ENCODE measurements at places on chromosomes 12 and 14. TPM values are rescaled to one million over a fixed set of nuclear protein-coding genes. Genes with fewer than 3 reads are reported as not detected.

Gene ARHGAP9
- 4.3 TPM for total RNA-seq

Gene MAP1LC3B2
- total RNA-seq = not detected

Gene PLCZ1
- total RNA-seq = not detected

Gene C3AR1
- total RNA-seq = 2.3 TPM

Gene KRT78
- total RNA-seq = not detected

Gene NRIP2
- total RNA-seq = 0.15 TPM

Gene MMP19
- total RNA-seq = 2.2 TPM

Gene ATP6V1D
- total RNA-seq = 22.3 TPM

Gene DHRS7
- 92.1 TPM for total RNA-seq

Gene LAG3
- 2.8 TPM for total RNA-seq

Gene CPNE6
- 0.40 TPM for total RNA-seq

Gene C1R
- 1,748 TPM for total RNA-seq

Gene DPF3
- total RNA-seq = 5.2 TPM

All from left lobe of liver (tissue), 2 donors.